ENCODE measurements at places on chromosomes 7 and 10.

- DNase-seq, result no peak
Observed at GRCh38 chr7:127900732-127901685, 130.2 kb downstream of the LRRC4 start.

- DNase-seq, result peak; percentile 10
Observed at GRCh38 chr10:28530751-28531150, 2.2 kb upstream of the WAC start.

- DNase-seq, result no peak
Observed at GRCh38 chr10:10213237-10213636, 804.4 kb upstream of the CELF2 start.

DNA sequence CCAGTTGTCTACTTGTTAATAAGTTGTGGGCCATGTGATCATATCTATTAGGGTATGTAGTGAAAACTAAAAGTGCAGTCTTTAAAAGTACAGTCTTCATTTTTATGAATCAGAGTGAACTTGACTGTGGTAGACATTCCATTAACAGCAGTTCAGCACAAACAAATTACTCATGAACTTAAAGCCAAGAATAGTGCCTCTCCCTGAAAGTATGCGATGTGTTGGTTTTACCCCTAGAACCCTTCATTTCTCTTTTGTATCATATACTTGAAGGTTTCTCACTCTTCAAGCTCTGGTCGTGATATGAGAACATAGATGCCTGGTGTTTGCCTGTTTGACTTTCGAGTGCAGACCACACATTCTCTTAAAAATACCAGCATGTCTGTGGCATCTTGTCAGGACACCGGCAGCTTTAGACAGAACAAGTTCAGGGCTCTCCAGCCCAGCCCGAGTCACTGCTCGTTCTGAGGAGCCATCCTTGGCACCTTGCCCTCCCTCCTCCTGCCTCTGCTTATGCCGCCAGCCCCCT lies 159.3 kb downstream of the LCOR start:
- no peak for DNase-seq

DNA sequence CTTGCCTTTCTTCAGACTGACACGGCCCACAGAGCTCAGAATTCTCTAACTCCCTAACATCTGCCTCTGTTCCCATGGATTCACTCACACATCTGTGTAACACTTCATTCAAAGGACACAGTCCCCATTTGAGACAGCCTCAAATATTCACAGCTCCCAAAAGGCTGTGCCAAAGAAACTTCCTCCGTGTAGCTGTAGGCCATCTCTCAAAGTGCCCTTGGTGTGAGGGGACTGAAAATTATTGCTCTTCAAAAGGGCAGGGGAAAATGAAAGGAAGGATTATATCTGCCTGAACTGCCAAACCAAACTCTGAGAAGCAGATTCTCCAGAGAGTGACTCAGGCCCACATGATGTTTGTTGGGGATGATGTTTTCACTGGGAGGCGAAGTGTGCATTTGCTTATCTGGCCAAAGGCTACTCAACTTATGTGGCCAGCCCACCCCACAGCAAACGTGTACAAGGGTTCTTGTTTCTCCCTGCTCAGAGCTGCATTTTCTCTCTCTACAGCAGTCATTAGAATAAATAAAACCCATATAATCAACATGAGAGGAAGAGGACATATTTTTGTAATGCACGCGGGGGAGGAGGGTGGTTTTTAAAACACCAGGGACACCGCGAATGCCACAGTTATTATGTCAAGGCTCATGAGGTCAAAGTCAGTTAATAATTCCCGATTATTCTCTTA lies 302.4 kb upstream of the NFE2L3 start:
- no peak for DNase-seq

DNA sequence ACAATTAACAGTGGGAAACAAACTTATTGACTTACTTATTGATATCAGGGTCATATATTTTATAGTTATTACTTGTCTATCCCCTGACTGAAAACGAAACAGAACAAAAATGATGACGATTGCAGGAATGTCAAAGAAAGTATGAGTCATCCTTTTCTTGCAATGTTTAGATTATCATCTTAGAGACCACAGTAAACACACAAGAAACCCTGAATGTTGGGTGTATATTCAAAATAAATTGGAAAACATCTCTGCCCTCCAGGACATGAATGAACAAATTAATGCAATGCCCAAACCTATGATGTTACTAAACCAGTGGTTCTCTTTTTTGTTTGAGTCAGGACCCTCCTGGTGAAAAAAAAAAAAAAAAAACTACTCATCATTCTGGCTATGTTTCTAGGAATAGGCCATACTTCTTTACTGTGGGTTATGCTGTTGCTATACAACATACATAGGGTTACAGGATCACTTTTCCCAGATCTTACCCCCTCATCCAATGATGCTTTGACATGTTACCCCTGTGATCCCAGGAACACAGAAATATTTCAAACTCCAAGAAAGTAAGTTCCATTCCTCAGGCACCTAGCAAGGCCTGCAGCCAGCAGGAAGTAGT lies 623.4 kb upstream of the IGFBP3 start:
- DNase-seq, result no peak

- DNase-seq, result no peak
Observed at GRCh38 chr10:133161486-133162109, 1.6 kb downstream of the KNDC1 start.

- no peak for DNase-seq
Observed at GRCh38 chr10:28375399-28376354, 72.8 kb upstream of the MPP7 start.

GRCh38 chr10:126593968-126594701 lies 76.4 kb downstream of the C10orf90 start:
- DNase-seq, result no peak

GRCh38 chr10:91590142-91590903 lies 42.5 kb downstream of the PPP1R3C start:
- DNase-seq, result no peak

GRCh38 chr7:107100824-107101223 lies 56.3 kb downstream of the PRKAR2B start:
- no peak for DNase-seq

- no peak for DNase-seq
Observed at GRCh38 chr7:106125417-106125816, 13.3 kb upstream of the SYPL1 start.

DNA sequence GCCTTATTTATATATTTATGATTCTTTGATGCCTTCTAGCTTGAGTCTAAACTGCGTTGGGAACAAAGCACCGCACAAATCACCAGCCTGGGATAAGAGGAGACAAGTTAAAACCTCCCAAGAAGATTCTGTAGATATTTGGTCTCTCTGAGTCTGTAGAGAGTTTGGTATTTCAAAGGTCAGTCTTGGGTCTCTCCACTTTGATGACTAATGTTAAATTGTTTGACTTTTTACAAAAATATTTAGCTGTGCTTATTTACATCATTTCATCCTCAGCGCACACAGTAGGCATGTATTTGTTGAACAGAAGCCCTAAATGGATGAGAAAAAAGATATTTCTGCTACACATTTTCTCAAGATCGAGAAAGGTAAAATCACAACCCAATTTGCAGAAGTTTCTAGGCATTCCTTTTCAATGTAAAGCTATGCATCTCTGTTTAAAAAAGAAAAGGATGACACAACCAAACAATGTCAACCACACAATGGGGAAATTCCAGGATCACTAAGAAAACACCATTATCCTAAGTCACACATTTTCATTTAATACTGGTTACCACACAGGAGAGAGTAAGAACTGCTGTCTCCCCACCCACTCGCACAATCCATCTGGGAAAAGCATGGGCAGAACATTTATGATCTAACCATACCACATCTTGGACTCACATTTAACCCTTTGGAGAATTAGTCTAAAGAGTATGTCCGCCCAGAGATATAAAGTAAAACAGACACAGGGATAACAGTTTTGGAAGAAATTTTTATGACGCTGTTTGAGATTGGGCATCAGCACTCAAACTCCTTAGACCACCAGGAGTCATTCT lies 4.4 kb downstream of the CDK6 start:
- DNase-seq, result peak; percentile 10

GRCh38 chr10:58734116-58734515 lies 221.4 kb downstream of the BICC1 start:
- peak; percentile 53 for DNase-seq

DNA sequence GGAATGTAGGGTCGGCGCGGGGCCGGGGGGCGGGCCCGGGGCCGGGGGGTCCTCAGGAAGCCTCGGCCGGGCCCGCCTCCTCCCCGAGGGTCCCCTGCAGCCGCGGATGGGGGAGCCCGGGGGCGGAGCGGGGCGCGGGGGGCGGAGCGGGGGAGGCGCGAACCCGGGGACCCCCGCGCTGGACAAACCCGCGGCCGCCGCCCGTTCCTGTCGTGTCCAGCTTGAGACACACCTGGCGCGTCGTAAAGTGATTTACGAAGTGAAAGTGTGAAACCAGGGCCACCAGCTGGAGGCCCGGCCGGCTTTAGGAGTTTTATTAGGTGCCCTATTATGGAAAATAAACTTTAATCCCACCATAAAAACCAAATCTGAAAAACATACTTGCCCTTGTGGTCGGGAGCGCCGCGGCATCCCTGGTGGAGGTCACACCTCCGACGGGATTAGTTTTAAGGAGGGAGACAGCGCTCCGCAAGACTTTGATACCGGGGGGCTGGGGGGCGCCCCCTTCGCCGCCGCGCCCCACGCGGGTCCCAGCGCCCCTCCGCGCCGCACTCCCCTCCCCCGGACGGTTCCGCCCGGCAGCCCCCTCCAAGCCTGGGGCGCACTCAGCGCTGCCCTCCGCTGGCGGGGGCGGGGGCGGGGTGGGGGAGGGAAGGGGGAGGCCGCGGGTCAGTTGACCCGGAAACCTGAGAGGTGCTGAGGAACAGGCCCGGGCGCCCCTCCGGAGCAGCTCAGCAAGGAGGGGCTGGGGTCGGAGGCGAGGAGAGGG lies 10.3 kb downstream of the MNX1 start:
- no peak for DNase-seq

GRCh38 chr7:42662862-42663261 lies 249.0 kb downstream of the C7orf25 start:
- peak; percentile 11 for DNase-seq

DNA sequence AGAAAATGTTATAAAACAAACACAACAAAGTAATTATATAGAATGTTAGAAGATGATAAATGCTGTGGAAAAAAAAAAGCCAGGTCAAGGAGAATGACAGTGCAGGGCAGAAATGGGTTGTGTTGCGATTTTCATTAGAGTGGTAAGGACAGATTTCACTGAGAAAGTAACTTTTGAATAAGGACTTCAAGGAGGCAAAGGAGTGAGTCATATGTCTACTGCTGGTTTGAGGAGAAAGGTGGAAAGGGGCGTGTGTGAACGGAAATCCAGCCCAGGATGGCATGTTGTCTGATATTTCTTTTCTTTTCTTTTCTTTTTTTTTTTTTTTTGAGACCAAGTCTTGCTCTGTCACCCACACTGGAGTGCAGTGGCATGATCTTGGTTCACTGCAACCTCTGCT lies 12.3 kb upstream of the DLD start:
- no peak for DNase-seq

GRCh38 chr7:115721293-115722217 lies 309.0 kb downstream of the TFEC start:
- peak; percentile 50 for DNase-seq

GRCh38 chr7:134548877-134549276 lies at the start of gene AKR1B15:
TSS of gene AKR1B15 (plus strand) at chr7:134549110. CDS start at chr7:134564620, 15,510 bp downstream.
- no peak for DNase-seq

DNA sequence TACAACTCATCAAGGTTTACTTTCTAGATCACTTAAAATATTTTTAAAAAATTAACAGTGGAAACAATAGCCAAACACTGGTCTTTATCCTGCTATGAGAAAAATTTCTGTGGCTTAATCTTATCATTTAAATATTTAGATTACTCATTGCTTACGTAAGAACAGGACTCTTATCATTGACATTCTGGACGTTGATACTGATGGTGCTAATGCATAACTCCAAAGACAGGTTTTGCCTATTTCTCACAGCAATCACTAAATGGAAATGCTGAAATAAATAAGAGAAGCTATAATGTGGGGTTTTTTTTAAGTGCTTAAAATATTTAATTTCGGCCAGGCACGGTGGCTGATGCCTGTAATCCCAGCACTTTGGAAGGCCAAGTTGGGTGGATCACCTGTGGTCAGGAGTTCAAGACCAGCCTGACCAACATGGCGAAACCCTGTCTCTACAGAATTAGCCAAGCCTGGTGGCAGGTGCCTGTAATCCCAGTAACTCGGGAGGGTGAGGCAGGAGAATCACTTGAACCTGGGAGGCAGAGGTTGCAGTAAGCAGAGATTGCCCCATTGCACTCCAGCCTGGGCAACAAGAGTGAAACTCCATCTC lies 195.0 kb downstream of the HGF start:
- no peak for DNase-seq

DNA sequence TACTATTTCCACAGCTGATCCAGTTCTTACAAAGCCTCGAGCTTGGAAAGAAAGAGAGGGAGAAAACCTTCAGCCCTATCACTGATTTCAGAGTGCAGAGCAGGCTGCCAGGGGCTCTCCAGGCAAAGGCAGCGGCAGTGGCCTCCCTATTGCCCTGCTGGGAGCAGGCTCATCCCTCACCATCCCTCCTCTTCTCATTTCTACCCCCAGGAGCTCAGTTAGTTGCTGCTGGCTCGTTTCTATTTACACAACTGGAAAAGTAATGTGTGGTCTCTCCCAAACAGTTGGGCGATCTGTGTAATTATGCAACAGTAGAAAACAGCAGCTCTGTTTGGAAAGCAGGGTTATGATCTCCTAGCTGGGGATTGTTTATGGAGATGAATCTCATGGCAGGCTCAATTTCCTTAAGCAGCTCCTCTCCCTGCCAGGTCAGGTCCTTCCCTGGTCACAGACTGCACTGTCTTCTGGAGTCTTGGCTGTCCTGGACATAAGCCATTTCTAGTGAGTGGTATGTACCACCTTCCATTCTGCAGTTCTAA lies 28.7 kb upstream of the TNS3 start:
- no peak for DNase-seq

DNA sequence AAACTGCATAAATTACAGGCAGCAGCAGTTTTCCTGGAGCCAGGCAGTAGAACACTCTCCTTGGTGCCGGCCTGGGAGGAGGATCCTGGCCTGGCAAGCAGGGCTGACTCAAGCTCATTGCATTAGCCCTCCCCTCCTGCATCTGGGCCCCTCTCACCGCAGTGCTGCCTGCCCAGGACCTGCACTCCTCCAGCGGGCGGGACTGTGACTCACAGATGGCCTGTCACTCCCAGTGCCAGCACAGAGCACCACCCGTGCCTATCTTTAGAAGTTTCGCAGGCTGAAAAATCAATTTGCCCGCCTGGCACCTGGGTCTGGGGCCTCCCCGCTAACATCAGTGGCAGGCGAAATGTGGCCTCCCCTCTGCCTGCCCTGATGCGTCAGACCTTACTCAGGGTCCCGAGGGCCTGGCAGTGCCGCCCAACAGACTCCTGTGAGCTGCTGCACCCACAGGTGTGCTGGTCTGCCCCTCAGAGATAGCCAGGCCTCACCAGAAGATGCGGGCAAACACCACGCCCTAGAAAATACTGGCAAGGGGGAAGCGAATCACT lies 123.8 kb downstream of the KCNMA1 start:
- DNase-seq, result peak; percentile 50

Data from NCI-H82 (cell line).